ENCODE measurements at places on chromosomes 11 and 22.

GRCh38 chr11:13189561-13190426 is 87.8 kb upstream of the BMAL1 start:
- DNase-seq: no peak

- no peak for DNase-seq
These were observed 615.6 kb upstream of the KIRREL3 start for GRCh38 chr11:127616158-127616557.

DNA sequence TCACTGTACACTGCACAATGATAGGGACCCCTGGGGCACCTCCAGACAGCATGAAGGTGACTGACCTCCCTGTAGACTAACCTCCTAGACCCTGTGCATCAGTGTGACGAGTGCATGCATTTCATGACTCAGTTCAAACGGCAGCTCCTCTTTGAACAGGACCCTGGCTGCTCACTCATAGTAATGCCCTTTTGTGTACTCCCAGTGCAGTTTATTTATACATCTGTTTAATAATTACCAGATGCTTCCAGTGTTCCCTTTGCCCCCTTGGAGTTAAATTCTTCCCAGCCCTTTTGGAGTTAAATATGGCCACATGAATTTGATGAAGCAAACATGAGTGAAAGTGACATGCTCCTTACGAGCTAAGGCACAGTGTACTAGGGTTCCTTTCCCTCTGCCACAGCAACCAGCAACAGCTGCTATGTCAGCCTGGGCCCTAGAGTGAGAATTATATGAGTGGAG is 72.4 kb downstream of the PANX1 start:
- peak; percentile 33 for DNase-seq

- DNase-seq: no peak
These were observed 595.3 kb upstream of the CCDC90B start for GRCh38 chr11:83881428-83881827.

- no peak for DNase-seq
These were observed 7.3 kb upstream of the OR52W1 start for GRCh38 chr11:6191742-6192141.

DNA sequence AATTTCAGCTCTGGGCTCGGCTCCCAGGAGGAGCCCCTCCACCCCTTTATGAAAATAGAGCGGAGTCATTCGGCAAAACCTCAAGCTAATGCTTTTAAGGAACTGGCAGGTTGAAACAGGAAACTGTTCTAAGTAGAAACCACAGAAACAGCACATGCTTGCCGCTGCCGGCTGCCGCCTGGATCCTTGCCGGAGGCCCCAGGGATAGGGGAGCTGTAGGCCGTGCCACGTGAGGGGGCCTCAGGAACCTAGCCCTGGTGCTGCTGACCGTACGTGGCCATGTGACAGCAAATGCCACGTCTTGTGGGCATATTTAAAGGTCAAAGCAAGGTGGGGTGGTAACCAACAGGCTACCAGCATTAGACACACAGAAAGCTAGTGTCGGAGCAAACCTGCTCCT is 77.9 kb upstream of the TIMP3 start:
- DNase-seq: peak; percentile 87

DNA sequence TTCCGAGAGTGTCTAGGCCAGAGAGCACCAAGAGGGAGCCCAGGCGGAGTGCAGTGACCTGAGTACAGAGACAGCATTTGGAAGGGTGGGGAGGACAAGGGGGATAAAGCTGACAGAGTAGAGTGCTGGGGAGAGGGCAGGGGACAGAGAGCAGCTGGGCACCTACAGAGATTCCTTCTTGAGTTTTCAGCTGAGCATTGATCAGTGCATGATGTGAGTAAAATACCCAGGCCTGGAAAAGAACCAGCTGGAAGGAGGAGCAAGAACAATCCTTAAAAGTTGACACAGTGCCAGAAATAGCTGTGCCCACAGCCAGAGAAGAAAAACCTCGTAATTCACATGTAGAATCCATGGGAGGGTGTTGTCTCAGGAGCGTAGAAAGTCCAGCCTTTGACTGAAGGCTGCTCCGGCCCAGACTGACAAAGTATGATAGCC is 33.9 kb upstream of the PANX2 start:
- no peak for DNase-seq

GRCh38 chr11:36273110-36273509 is 16.1 kb downstream of the COMMD9 start:
- no peak for DNase-seq

DNA sequence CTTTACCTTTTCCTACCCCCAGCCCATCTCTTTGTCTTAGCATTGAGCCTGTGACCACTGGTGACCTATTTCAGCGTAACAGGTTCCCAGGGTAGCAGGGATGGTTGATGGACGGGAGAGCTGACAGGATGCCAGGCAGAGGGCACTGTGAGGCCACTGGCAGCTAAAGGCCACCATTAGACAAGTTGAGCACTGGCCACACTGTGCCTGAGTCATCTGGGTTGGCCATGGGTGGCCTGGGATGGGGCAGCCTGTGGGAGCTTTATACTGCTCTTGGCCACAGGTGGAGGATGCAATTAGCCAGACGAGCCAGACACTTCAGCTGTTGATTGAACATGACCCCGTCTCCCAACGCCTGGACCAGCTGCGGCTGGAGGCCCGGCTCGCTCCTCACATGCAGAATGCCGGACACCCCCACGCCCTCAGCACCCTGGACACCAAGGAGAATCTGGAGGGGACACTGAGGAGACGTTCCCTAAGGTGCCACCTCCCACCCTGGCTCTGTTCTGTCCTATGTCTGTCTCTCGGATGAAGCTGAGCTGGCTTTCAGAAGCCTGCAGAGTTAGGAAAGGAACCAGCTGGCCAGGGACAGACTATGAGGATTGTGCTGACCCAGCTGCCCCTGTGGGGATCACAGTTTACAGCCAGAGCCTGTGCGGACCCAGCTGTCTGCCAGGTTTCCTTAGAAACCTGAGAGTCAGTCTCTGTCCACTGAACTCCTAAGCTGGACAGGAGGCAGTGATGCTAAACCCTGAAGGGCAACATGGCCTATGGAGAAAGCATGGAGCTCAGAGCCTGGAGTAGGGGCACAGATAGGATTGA is 29.8 kb downstream of the PIK3IP1 start:
- no peak for DNase-seq

- DNase-seq: no peak
These were observed 84.9 kb downstream of the CTTN start for GRCh38 chr11:70483077-70483861.

DNA sequence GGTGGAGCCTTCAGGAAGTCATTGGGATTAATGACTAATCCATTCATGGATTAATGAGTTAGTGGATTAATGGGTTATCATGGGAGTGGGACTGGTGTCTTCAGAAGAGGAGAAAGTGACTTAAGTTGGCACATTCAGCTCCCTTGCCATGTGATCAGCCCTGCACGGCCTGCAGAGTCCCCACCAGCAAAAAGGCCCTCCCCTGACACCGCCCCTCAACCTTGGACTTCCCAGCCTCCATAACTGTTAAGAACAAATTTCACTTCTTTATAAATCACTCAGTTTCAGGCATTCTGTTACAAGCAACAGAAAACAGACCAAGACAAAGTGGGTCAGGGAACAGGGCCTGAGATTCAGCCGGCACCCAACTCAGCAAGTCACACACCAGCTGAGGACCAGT is 85.3 kb downstream of the MICAL3 start:
- DNase-seq: no peak

DNA sequence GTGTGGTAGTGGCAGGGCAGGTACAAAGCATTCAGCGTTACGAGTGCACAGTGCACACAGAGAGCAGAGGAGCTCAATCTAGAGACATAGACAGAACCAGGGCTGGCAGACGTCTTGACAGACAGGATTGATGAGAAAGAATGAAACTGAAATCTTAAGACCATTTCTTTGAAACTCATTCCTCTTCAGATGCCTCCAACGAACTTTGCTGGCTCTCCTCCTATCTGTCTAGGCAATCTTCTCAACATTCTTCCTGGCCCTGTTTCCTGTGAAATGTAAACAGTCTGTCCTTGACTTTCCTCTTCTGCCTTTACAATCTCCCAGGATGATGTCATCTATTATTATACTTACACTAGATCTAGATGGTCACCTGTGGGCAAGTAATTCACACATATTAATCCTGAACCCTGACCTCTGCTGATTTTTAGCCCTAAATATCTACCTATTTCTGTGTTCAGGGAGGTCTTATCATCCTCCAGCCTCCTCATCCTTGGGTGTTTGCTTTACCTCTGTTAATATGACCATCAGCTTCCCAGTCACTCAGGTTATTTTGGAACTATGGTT is 119.5 kb downstream of the ENTHD1 start:
- DNase-seq: no peak

- DNase-seq: no peak
These were observed 17.5 kb upstream of the ACCSL start for GRCh38 chr11:44029977-44030911.

GRCh38 chr11:128365044-128365443 is 222.3 kb downstream of the ETS1 start:
- DNase-seq: no peak

GRCh38 chr11:15629690-15630321 is 515.1 kb downstream of the INSC start:
- DNase-seq: no peak

GRCh38 chr11:11458485-11458884 is 105.4 kb upstream of the CSNK2A3 start:
- no peak for DNase-seq

DNA sequence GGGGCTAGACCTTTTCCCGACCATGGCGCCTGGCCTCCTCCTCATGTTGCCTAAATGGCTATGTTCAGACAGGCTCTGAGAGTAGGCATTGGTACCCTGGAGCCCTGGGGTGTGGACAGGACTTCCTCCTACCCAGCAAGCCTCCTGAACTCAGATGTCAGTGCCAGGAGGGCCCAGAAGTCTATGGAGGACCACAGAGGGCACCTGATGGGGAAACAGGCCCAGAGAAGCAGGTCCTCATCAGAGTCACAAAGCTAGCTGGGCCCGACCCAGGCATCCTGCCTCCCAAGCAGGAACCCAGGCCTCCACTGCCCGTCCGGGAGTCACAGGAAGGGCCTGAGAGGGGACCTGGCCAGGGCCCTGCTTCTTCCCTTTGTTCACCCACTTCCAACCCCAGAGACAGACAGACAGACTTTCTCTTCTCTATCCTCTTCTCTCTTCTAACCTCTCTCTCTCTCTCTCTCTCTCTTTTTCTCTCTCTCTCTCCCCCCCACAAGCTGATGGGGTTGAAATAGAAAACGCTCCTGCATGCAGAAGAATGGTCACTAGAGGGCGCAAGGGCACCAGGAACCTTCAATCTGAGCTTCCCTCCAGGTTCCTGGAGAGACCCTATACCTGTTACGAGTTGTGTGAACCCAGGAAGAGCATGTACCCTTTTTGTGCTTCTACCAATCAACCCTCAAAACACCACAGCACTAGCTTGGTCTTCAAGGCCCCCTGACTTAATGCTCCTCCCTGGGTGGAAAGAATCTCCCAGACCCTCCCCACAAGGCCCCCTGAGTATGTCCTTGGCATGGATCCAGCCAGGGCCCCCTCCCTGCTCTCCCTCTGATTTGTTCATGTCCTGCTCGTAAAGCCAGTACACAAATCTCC is 27.1 kb downstream of the ARAP1 start:
- no peak for DNase-seq

GRCh38 chr22:24153353-24153752 is 27.9 kb upstream of the SUSD2 start:
- DNase-seq: no peak

- no peak for DNase-seq
These were observed 36.2 kb upstream of the KRTAP5-7 start for GRCh38 chr11:71490731-71491390.

- DNase-seq: peak; percentile 55
These were observed 69.7 kb upstream of the BMAL1 start for GRCh38 chr11:13207665-13208594.

- DNase-seq: no peak
These were observed 108.1 kb downstream of the INSC start for GRCh38 chr11:15222777-15223176.

DNA sequence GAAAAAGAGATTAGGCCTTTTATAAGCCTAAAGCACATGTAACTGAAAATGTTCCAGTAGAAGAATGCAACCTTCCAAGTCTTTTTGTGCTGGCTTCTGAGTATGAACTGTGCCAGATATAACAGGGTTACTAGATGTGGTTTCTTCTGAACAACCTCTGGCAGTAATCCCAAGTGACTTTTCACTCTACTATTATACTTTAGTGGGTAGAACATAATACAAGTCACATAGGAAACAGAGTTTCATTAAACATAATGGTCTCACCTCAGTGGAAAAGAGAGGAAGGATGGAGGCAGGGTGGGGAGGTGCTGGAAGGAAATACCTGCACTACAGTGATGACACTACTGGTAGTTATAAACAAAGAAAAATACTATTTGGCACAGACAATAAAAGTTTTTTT is 81.3 kb downstream of the PHF21A start:
- DNase-seq: peak; percentile 31

DNA sequence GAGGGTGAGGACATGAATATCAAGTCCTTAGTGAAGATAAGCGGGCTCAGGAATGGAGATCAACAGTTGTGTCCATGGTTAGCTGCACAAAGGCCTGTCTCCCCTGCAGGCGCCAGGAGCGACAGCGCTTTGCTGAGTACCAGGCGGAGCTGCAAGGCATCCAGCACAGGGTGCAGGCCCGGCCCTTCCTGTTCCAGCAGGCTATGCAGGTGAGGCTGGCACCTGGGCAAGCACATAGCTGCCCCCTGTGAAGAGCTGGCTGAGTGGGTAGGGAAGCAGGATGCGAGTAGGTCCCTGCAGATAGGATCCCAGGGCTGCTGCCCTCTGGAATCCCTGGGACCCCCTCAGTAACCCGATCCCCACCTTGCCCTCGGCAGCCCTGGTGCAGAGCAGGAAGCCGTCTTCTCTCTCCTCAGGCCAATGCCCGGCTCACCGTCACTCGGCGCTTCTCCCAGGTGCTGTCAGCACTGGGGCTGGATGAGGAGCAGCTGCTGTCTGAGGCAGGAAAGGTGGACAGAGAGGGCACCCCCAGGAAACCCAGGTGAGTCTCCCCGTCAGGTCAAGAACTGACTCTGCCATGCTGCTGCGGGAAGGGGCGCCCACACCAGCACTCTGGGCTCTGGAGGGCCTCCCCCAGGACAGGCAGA is 2.6 kb upstream of the SART1 start:
- DNase-seq: no peak

DNA sequence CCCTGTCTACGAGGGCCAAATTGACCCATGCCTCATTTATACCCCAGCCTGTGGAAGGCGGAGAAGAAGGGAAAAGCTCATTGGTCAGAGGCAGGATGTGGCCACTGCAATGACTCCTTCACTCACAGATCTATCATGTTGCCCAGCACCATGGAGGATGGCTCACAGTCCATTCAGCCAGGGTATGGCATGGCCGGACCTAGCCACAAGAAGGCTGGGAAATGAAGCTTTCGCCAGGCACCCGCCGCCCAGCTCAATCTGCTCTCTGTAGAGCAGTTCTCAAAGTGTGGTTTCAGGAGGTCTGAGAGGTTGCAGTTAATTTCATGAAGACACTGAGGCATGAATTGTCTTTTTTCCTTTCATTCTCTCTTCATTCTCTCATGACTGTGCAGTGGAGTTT is 40.6 kb upstream of the LINC01488 start:
- DNase-seq: no peak

GRCh38 chr11:117916956-117917355 is 12.2 kb downstream of the TMPRSS13 start:
- DNase-seq: no peak

GRCh38 chr11:134999590-134999989 is 587.5 kb upstream of the B3GAT1 start:
- DNase-seq: no peak

Data from AG04449 (cell line).